ENCODE measurements at places on chromosomes 1 and 21.

DNA sequence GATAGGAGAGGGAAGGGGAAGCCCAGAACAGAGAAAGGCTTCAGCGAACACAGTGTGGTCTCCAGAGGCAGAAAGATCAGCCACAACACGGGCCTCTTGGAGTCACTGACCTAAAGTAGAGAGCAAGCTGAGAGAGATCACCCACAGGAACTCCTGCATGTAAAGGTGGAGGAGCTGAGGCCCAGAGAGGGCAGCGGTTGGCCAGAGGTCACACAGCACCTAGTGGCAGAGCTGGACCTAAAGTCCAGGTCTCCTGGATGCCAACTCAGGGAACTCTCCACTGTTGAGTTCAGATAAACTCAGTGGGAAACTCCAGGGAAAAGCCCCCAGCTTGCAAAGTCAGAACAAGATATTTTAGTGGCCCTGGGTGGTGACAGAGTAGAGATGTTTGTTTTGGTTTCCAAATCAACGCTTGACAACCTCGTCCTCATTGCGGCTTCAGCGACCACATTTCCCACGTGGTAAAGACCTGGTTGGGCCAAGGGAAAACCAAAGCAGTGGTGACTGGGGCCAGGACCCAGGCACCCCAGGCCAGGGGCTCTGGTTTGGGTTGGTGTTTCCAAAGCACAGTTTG is 4.6 kb downstream of the IFFO2 start:
- no peak for DNase-seq

DNA sequence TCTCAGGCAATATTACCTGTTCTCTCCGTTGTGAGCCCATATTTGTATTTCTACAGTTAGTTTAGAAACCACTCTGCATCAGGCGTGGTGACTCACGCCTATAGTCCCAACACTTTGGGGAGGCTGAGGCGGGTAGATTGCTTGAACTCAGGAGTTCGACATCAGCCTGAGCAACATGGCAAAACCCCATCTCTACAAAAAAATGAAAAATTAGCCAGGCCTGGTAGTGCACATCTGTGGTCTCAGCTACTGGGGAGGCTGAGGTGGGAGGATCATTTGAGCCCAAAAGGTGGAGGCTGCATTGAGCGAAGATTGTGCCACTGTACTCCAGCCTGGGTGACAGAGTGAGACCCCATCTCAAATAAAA is 19.7 kb upstream of the ID3 start:
- DNase-seq, result no peak

DNA sequence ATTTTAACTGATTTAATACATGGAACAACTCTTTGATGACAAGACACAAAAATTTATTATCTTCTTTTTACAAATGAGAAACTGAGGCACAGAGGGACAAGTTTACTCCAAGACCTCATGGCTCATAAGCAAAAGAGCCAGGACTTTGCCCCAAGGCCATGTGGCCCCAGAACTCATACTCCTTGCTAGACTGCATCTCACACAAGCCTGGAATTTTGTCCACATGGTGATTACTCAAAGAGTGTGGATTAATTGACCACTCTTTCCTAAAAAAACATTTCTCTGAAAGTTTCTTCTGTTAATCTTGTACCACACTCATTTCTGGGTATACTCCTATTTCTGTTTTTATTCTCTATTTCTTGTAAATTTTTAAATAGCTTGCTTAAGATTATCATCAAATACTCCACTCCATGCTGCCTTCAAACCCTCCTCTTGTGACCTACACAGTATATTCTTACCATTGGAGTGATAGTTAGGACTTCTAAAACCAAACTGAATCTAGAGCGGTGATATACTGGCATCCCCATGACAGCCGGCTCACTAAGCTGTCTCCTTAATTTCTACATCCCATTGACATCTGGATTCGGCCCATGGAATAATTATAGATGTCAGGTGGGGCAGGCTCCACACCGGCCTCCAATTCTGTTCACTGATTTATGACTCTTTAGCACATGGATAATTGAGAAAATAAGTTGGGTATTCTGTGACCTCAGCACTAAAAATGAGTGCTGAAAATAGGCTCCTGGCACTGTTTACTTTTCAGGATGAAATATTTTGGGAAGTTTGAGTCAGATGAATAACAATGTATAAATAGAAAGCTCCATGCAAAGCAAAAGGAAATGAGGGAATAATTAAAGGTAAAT is 16.1 kb downstream of the RGS4 start:
- no peak for DNase-seq

- peak; percentile 54 for DNase-seq
Measured at GRCh38 chr1:8822373-8823294, 5.2 kb upstream of the RERE start.

GRCh38 chr1:59670662-59671061 is 144.1 kb upstream of the HOOK1 start:
- DNase-seq, result no peak

DNA sequence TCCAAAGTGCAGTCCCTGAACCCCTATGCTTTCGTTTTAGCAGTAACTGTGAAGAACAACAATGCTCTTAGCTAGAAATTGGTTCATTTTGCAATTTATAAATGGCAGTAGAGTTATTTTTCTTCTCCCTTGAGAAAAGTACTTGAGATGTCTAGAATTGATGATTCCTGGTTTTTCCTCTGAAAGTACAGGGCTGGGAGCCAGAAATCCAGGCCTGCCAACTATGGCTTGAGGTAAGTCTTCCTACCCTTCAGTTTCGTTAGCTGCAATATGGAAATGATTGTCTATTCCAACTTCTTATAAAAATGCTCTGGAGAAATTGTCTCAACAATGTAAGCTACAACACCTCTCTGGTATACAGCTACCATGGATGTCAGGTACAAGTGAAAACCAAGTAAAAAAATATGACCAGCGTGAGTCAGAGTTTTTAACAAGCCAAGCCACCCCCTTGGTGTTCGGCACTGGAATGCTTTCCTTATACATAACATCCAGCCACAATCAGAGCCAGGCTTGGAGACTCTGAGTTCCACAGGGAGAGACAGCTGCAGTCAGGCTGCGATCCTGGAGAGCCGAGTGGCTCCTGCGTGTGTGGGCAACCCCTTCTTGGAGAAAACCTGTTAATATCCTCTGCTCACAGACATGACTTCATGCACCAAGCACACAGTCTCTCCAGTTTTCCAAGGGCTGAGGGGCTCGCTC is 22.0 kb downstream of the TSPAN2 start:
- no peak for DNase-seq

DNA sequence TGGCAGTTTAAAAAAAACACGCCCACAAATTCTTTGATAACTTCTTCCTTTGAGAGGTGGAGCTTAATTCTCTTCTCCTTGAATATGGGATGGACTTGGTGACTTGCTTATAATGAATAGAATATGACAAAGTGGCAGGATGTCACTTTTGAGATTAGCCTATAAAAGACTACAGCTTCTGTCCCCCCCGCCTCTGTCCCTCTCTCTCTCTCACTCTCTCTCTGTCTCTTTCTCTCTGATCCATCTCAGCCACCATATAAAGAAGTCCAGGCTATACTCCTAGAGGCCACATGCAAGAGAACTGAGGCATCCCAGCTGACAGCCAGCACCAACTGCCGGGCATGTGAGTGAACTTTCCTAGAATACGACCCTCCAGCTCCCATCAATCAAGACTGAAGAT is 7.7 kb upstream of the DMBX1 start:
- DNase-seq, result no peak

DNA sequence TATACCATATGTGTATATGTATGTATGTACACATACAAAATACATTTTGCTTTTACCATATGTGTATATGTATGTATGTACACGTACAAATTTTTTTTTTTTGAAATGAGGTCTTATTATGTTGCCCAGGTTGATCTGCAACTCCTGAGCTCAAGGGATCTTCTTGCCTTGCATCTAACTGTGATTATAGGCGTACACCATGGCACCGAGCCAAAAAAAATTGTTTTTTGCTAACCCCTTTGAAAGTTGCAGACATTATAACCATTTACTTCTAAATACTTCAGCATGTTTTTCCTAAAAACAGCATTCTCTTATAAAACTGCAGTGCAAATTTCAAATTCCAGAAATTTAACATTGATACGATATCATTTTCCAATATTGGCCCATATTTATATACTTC is 147.0 kb downstream of the POU2F1 start:
- no peak for DNase-seq

GRCh38 chr1:51693419-51694155 is 76.7 kb downstream of the OSBPL9 start:
- DNase-seq, result no peak

DNA sequence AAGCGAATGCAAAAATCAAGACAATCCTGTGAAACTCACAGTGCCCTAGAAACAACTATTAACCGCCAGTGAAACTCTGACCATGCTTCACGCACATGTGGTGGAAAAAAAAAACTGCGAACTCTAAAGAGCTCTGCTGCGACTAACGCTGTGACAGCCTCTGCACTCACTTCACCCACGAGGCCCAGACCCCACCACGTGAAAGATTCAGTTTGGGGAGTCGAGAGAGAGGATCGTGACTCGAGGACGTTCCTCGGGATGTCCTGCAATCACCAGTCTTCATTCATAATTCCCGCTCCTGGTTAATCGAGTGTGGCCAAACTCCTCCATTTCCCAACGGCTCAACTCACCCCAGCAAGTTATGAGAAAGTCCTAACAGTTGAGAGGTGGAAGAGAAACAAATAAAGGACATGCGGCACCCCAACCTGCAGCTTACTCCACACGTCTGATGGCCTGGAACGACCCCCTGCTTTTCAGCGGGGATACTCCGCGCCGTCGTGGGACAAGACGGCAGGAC is 1.1 kb downstream of the SERBP1 start:
- DNase-seq, result no peak

DNA sequence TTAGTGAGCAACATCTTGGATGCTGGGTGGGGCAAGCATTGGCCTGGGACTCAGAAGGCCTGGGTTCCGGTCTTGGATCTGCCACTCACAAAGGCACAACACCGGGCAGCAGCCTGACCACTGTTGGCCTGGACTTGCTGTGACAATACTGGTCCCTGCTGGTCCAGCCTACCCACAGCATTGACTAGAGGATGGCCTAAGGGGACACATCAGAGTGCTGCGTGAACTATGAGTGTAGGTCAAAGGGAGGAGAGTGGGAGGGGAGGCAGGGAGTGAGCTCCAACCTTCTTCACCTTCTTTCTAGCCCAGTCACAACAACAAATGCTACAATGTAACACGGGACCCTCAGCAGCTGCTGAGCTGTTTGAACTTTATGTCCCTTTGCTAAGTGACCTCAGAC is 31.1 kb downstream of the TMEM50A start:
- no peak for DNase-seq

- peak; percentile 84 for DNase-seq
Measured at GRCh38 chr21:36647279-36648093, 51.4 kb upstream of the SIM2 start.

- DNase-seq, result no peak
Measured at GRCh38 chr1:2886631-2887030, 85.1 kb upstream of the TTC34 start.
